ENCODE measurements at places on chromosomes 7 and 10.

GRCh38 chr7:11332865-11333228, 359.2 kb downstream of the PHF14 start:
- no peak for DNase-seq

- no peak for DNase-seq
These were observed 592.5 kb downstream of the KCNMA1 start for GRCh38 chr10:77045085-77045484.

DNA sequence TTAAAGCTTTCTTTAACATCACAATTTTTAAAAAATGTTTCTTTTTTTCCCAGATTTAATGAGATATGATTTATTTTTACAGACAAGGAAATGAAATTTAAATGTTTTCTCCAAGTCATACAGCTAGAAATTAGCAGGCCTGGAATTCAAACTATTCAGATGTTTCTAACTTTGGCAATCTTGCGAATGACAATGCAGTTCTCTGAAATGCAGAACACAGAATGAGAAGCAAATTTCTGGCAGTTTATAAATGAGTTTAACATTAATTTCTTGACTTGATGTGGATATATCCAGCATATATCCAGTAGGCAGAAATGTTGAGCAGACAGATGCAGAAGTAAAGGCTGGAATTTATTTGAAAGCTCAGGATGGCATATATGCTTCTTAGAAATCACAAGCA, 227.5 kb downstream of the THSD7A start:
- DNase-seq, result no peak

GRCh38 chr7:30352169-30352568, 67.8 kb downstream of the ZNRF2 start:
- no peak for DNase-seq

DNA sequence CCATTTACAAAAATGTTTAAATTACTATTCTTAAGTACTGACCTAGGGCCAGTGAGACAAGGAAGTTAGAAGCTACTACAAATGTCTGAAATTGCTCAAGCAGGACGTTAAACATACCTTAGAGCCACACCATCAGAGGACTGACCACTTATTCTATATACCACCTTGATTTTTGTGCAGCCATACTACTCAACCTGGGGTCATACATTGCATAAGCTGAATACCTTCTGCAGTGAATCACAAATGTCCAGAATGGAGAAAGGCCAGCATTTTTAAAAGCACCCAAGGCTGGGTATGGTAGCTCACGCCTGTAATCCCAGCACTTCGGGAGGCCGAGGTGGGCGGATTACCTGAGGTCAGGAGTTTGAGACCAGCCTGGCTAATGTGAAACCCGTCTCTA, 21.2 kb upstream of the MRLN start:
- DNase-seq, result no peak

- no peak for DNase-seq
These were observed 119.9 kb downstream of the FANK1 start for GRCh38 chr10:126016156-126016805.

DNA sequence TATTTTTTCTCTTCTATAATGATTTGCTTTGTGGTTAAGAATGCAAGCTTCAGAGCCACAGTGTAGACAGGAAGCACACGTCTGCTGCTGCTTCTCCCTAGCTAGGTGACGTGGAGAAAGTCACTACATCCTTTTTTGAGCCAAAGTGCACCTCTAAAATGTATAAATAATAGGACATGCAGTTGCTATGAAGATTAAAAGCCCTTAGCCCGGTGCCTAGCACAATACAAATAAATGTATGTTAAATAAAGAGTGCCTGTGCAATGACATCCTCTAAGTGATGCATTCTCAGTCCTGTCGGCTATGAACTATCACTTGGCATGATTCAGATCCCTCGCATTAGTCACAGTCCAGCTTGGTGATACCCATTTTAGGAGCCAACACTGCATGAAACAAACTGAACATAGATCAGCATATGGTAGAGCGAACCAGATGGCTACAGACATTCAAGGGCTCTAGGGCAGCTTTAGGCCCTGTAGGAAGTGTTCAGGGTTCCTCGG, 4.8 kb upstream of the TRDMT1 start:
- no peak for DNase-seq
